Fibroblast of skin of left quadriceps (primary cell): ENCODE measurements at places on chromosomes 13 and 19.

DNA sequence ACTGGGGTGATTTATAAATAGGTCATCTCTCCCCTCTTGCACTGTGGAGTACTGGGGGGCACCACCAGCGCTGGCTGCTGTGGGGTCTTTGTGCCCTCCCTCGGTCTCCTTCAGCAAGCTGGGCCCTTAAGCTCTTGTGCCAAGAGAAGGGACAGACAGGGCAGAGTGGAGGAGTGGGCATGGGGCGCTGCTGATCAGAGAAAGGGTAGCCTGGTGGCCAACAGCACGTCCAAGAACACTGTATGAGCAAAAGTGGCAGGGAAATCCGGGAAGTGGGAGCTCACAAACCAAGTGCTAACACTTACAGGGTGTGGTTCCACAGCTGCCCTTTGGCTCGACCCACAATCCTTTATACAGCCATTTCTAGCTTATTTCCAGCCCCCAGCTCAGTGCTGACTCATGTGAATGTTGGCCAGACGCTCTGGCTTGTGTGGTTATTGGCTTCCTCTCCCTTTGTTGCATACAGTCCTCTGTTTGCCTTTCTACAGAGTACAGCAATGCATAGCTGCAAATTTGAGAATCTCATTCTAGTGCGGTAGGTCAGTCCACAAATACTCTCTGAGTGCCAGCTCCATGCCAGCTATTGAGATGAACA is 298.8 kb downstream of the SHISA2 start:
- DNase-seq, result peak; percentile 55

GRCh38 chr19:32396046-32396652 is 9.4 kb upstream of the DPY19L3 start:
- DNase-seq, result no peak

GRCh38 chr19:48325265-48325910 is at the start of gene EMP3:
Gene EMP3, plus strand, starts transcription at chr19:48325552. Its CDS starts 1,293 bp downstream, at chr19:48326845.
- DNase-seq, result peak; percentile 86

DNA sequence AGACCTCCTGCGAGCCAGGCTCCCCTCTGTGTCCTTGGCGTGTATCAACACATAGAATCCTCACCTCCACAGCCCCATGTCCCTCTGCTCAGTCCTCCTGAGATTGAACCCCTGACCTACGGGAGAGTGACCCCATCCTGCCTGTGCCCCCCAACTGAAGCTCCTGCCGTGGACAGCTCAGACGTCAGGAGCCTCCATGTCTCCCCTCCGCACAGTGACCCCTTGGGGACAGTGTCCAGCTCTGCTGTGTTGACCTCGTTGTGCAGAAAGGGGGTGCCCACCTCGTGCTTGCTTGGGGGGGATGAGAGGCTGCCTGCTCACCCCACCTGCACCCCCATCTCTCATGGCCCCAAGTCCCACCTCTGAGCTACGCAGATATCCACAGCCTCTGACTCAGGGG is 490 bp upstream of the SIGLEC9 start:
- no peak for DNase-seq

- DNase-seq, result no peak
Measured at GRCh38 chr19:812747-813218, 9.0 kb downstream of the PLPPR3 start.

- no peak for DNase-seq
Measured at GRCh38 chr13:51308781-51309180, 30.7 kb upstream of the SERPINE3 start.

- no peak for DNase-seq
Measured at GRCh38 chr13:23356368-23356767, 77.1 kb downstream of the SACS start.

DNA sequence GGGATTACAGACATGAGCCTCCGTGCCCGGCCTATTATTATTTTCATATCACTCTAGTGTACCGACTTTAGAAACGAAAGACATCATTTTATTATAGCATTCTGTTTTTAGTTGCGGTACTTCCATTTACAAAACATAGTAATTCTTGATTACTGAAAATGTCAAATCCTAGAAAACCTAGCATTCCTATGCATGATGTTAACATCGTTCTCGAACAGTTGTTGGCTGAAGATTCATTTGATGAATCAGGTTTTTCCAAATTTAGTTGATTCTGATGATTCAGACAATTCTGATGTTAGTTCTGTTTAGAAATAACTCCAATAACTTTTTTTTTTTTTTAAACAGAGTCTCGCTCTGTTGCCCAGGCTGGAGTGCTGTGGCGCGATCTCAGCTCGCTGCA is 11.5 kb upstream of the MTRF1 start:
- no peak for DNase-seq

- no peak for DNase-seq
Measured at GRCh38 chr13:33639626-33640080, 178.3 kb upstream of the RFC3 start.

- no peak for DNase-seq
Measured at GRCh38 chr13:37339386-37339735, 233.9 kb upstream of the CSNK1A1L start.

GRCh38 chr13:91375116-91375729 is 23.2 kb upstream of the GPC5 start:
- DNase-seq, result no peak
